ENCODE measurements at places on chromosomes 1 and 21.

DNA sequence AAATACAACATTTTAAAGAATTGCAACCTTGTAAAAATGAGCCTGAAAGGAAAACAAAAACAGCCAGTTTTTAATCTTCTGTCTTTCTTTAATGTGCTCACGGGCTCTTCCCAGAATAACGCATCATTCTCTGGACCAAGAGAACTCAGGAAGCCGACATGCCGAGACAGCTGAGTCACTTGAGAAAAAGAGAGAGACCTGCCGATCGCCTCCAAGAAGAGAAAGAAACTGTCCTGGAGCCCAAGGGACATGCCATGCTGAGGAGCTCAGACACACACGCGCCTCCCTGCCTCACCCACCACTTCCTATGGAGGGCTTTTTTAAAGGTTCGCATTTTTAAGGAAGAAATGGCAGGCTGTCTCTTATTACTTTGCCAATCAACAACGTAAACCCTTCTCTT, 176.4 kb downstream of the ZNF281 start:
- no peak for DNase-seq

DNA sequence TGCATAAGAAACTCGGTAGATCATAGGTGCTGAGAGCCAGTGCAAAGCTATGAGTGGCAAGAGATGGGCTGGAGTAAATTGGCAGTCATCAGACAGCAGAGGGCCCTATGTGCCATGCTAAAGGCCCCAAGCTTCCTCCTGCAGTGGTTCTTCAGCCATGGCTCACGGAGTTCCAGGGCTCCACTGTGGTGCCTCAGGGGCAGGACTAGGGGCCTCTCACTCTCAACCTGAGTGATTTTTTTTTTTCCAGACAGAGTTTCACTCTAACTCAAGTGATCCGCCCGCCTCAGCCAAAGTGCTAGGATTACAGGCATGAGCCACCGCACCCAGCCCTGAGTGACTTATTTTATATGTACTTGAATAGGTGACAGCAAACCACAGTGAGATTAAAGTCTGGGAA, 10.4 kb upstream of the GJA8 start:
- no peak for DNase-seq

GRCh38 chr1:157360023-157360390, 192.3 kb downstream of the FCRL5 start:
- no peak for DNase-seq

GRCh38 chr1:33165209-33165608, 16.6 kb downstream of the TRIM62 start:
- no peak for DNase-seq

DNA sequence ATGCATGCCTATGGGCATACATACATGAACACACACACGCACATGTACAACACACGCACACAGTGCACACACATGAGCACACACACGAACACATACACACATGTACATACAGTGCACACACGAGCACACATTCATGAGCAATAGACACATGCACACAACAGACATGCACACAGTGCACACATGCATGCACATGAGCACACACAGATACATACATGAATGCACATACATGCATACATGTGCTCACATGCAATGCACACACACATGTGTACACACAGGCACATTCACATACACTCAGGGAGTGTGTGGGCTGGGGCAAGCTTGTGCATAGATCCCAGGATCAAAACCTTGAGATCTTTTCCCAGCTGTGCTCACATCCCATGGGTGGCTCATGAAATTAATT, 18.9 kb downstream of the CRYAA start:
- no peak for DNase-seq

- DNase-seq, result no peak
Observed at GRCh38 chr1:3671371-3672180, 19.3 kb downstream of the TP73 start.

DNA sequence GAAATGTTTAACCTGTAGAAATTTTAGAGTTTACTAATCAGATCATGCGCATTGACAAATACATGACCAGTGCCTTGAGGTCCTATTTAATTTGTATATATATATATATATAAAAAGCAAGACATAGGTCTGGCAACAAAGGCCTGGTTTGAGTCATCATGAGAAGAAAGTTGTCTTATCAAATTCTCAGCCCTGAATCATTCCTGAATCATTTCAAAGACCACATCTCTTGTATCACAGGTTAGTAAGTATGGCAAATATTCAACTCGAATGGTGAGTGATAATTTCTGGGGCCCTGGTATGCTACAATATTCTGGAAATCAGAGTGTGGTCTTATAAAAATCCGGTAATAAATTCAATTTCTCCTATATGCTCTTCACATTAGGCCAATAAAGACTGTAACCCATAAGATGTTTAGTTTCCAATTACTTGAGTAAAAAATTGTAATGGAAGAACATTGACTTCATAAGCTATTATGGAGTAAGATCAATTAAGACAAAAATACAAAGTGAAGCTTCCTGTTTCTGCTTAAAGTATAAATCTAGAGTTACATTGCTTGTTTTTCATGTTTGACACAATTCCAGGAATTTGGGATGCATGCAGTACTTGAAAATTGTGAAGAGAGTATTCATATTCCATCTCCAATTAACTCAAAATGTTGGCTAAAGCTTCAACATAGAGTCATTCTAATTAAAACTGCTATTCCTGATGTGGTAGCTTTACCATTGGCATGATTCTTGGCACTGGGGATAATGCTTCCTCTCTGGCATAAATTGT, 309.4 kb downstream of the BRINP3 start:
- no peak for DNase-seq

DNA sequence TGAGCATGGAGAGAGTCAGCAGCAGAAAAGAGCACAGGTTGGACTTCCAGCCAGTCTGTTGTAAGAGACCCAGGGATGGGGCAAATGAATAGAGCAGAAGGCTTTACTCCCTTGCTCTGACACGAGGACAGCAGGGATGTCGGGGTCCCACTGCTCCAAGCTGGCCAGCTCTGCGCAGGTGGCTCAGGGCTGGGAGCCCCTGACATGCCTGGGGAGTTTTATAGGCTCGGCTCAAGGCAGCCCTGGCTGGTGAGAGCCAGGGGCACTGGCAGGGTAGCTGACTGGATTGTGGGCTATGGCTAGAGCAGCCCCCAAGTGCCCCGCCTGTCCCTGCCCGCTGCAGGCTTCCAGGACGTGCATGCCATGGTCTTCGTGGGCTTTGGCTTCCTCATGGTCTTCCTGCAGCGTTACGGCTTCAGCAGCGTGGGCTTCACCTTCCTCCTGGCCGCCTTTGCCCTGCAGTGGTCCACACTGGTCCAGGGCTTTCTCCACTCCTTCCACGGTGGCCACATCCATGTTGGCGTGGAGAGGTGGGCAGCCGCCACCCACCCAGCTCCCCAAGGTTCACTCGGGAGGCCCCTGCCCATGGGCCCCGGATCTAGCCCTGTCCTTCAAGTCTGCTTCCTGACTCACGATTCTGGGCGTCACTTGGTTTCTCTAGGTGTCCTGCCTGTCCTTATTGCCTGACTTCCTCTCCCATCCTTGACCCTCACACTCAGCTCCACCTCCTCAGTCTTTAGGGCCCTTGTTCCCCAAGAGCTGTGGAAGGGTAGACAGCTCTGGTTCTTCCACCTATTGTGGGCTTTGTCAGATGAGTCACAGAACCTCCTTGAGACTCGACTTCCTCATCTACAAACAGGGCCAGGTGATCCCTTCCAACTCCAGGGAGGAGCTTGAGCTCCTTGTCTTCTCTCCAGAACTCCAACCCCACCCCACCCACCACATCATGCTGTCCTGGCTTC, 8.2 kb downstream of the RHBG start:
- no peak for DNase-seq

DNA sequence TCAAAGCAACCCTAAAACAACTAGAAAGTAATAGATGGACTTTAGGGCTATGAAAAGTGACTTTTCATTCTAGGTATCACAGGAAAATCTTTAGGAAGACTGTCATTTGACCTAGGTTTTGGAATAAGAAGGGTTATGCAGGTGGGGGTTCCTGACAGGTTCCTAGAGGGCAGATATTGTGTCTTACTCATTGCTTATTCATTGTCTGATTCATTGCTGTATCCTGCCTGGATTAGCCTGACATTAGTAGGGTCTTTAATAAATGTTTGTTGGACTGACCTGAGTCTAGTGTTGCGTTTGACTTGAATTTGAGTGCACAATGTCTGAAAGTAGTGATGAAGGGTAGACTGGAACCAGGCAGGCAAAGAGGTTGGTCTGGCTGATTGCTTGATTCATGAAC, 6.0 kb downstream of the FNBP1L start:
- no peak for DNase-seq

DNA sequence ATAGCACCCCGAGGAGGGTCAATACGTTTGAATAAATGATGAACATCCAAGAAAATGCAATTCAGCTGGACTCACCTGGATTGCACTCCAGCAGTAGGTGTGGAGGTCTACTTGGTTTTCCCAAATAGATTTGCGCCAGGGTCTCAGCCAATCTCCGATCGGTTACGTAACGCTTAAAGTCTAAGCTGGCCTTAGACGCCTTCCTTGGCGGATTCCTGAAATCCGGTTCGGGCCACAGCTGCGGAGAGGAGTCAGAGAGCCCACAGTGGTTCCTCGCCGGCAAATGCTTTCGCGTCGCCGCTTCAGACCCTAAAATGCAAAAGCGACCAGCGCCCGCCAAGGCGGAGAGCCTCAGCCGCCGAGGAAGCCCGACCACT, 322 bp downstream of the TFB2M start:
- no peak for DNase-seq

DNA sequence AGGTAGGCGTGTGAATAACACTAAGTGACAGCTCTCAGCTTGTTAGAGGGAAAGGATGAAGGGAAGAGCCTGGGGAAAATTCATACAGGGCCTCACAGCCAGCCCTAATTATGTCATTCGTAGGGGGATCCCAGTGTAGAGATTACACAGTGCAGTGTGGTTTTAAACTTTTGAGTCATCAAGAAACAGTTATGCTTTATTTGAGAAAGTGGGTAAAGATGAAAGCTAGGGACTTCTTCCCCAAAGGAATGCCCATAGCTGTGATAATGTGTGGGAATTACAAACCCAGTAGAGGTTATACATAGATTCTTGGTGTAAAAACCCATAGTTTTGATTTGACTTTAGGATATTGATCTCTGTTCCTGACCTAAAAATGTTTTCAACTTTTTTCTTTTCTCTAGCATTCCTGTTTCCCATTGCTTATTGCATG, 1.9 kb downstream of the TTF2 start:
- no peak for DNase-seq

GRCh38 chr1:31752952-31753475, 11.1 kb downstream of the ADGRB2 start:
- no peak for DNase-seq

- DNase-seq, result peak; percentile 86
Observed at GRCh38 chr1:27154991-27155781, at the start of gene SLC9A1. SLC9A1 (minus strand) TSS chr1:27155125; CDS start chr1:27154334, 791 bp downstream.

DNA sequence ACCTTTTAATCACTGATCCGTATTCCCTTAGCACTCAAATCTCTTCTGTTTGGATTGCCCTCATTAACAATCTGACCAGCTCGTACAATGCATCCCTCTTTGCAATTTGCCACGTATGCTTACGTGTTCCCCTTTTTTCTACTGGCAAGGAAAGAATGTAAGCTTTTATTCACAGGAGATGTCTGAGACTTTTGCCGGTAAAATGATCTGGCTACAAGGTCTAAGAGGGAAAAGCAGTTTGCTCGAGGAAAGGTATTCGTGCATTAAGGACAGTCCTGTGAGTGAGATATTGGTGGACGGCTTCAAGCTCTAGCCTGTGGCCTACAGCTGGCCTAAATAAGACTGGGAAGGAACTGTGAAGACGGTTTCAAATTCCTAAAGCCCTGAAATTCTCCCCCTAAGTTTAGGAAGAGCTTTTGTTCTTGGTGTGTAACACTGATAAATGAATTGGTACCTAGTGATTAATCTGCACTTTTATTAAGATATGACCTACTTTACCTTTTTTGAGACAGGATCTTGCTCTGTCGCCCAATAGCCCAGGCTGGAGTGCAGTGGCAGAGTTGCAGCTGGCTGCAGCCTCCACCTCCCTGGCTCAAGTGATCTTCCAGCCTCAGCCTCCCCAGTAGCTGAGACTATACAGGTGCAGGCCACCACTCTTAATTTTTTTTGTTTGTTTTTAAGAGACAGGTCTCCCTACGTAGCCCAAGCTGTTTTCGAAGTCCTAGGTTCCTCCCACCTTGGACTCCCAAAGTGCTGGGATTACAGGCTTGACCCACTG, 895 bp upstream of the UBR4 start:
- no peak for DNase-seq

DNA sequence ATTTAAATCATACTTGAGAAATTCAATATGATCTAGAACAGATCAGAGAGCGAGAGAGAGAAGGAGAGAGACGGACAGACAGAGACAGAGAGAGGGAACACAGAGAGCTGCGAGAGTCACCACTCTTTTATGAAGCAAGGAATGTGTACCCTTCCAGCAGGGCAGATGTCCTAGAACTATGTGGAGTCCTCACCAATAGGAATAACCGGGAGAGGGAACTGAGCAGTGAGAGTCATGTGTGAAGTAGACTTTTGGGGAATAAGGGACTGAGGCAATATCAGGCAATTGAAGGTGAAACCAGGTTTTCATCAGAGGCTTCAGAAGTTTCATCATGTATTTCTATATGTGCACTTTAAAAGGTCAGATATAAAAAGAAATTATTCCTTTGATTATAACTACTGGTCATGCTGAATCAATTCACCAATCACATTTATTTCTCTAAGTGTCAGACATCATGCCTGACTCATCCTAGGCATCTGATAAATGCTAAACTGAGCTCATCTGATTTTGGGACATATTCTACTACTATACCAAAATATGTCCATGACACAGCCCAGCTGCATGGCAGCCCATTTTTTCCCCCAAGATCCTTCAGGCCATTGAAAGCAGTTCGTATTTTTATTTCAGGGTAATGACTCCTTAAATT, 22.4 kb downstream of the VTCN1 start:
- DNase-seq, result no peak

GRCh38 chr1:53417074-53417511, 42.1 kb upstream of the DMRTB1 start:
- no peak for DNase-seq

DNA sequence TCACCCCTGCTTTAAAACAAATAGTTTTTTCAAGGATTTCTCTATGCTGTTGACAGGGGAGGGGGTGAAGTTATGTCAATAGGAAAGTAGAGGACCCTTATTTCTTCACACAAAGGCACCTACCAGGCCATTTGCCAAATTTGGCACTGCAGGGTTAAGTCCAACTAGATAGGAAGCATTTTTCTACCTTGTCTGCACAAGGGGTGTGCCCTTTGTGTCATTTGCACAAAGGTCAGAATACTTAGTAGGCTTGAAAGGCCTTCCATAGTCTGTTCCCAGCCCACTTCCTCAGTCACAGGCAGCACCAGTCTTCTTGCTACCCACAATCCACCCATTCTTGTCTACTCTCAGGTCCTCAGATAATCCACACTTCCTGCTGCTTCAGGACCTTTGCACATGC, 7.0 kb downstream of the TACSTD2 start:
- no peak for DNase-seq

GRCh38 chr1:14462851-14463250, 135.6 kb upstream of the KAZN start:
- no peak for DNase-seq

DNA sequence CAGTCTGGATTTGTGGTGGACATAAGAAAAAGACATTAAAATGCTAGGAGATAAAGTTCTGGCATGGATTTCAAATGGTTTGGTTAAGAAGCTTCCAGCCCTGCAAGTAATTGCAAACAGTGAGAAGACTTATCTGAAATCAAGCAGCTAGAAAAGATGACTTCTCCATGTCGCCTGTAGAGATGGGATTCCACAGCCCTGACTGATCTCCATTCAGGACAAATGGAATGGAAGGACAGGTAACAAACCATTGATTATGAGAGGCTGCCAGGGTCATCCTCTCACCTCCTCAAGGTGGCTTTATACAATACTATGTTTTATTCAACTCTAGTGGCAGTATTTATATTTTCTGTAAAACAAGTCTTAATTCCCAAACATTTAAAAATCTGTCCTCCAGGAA, 237.9 kb downstream of the HLX start:
- no peak for DNase-seq

All from stimulated activated CD4-positive, alpha-beta T cell treated with anti-CD3 and anti-CD28 coated beads, Interleukin-12 subunit alpha, Interleukin-12 subunit beta, amount 100 ng/mL, for 24 hours (primary cell).